ENCODE measurements at places on chromosomes 7 and 10.

GRCh38 chr7:22485189-22485588 is 14.8 kb downstream of the STEAP1B start:
- no peak for DNase-seq

- no peak for DNase-seq
These were observed at the start of gene PAOX for GRCh38 chr10:133379152-133379800. Gene PAOX, plus strand, starts transcription at chr10:133379262. Its CDS starts 55 bp downstream, at chr10:133379317.

DNA sequence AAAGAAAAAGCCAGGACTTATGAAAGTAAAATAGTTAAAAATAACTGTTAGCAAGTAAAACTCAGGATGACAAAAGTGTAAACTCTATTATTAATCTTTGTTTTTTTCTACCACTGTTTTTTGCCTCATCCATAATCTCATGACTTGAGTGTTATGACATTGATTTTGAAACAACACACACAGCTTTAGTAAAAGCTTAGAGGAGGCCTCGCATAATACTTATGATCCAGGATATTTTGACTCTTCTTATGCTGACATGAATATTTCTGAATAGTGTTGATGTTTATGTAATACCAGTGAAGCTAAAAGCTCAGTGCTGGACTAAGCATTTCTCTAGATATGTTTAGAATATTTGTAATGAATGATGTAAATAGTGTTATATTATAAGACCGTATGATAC is 10.5 kb downstream of the KAT6B start:
- DNase-seq = no peak

DNA sequence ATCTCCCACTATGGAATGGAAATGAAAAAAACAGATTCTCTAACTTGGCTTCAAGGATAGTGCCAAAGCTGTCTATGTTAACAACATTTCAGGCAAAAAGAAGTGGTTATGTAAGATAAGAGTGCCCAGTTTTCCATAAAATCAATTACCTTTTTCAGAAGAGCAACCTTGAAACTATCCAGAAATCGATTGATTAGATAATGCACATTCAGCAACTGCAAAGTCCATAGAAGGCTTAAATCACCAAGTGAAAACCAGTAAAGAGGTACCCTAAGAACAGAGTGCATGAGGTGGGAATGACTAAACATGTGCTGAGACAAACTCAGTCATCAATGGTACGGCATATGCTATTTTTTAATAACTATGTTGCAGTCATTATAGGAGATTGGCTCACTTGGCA is 71.9 kb upstream of the TNKS2 start:
- DNase-seq = no peak

DNA sequence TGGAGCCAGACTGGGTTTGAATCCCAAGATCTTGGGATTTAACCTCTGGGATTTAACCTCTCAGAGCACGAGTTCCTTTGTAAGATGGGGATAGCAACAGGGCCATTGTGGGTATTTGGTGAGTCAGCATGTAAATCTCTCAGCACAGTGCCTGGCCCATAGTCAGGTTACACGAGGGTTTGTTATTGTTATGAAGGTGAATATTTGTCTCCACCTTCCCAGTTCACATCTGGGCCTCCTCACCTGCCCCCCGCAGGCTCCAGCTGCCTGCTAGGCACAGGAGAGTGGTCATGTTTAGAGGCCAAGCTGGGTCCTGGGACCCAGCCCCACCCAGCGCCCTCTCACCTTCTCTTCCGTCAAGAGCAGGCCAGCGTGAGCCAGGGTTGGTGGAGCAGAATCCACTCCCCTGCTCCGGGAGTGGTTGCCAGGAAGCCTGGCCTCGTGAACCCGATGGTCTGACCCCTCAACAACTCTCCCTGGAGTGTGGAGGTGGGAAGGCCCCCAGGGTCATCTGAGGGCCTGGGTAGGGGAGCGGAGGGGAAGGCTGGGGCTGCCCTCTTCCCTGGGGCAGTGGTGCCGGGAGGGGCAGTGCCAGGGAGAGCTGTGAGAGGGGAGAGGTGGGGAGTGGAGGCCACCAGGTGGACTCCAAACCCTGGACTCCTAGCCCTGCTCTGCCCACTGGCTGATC is 26.0 kb downstream of the FAM241B start:
- DNase-seq = no peak

DNA sequence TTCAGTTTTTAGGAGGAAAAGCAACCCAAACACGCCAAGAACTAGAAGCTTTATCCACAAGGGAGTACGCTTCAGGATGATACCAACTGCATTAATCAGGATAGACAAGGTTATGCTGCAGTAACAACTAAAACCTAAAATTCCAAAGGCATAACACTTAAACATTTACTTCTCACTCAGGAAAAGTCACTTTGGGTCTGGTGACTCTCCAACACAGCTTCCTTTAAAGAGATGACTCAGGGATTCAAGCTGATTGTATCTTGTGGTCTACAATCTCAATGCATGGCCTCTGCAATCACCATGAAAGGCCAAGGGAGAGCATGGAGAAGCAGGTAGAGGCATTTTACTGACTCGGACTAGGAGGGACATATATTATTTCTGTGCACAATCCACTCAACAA is 315.8 kb downstream of the KCNMA1 start:
- no peak for DNase-seq

- no peak for DNase-seq
These were observed 88.0 kb downstream of the OR13A1 start for GRCh38 chr10:45227456-45227855.

DNA sequence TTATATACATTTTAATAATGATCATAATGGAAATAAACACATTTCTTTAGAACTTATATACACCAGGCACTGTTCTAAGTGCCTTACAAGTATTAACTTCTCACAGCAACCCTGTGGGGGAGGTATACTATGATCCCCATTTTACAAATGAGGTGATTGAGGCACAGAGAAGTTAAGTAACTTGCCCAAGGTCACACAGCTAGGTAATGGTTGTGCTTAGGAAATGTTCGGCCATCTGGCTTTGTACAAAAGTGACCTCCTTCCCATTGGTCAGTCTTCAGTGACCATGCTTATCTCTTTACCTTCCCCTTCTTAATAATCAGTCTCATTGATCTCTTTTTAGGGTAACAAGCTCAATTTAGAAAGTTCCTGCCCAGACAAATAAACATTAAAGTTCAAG is 158.8 kb downstream of the KIAA1217 start:
- DNase-seq = no peak

DNA sequence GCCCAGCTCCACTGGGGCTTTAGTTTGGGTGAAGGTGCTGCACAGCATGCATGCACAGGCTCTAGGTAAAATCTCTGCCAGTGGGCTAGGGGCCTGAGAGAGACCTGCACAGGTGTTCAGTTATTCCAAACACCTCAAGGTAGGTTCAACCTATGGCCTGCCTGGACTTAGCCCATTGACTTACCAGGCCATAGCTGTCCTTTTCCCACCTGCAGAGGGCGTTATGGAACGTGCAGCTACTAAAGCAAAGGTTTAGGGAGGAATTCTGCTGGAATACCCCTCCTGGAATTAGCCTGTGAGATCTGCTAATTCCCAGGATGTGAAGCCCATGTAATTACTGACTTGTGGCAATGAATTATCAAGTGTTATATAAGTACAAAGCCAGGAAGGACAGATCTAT is 3.6 kb downstream of the VWC2 start:
- DNase-seq = no peak

DNA sequence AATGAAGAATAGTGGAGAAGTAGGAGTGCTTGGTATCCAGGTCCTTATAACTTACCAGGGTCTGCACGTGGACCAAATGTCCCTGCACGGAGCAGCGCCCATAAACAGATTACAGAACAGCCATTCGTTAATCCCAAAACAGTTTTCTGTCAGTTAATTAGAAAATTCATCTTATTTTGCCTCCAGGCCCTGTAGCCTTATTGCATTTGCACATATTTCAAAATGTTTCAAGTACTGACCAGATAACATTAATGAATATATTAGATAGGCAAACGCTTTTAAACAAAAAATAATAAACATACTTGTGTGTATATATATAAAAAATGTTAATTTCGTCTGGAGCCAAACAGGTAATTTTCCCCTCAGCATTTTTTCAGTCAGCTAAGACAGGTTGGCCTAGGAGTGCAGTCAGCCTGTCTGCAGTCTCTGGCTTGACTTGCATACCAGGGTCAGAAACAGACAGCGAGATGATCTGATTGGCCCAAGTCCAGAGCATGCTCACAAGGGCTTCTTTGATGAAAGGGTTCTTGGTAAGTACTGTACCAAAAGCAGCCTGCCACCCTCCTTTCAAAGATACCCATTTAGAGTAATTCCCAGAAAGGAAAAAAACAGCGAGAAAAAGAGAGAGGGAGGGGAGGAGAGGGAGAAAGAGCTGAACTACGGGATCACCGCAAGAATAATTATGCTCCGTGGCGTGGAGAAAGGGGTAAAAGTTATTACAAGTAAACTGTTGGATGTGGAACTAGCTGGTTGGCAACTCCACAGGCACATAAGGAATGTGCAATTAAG is 194.4 kb upstream of the TCF7L2 start:
- DNase-seq = no peak

DNA sequence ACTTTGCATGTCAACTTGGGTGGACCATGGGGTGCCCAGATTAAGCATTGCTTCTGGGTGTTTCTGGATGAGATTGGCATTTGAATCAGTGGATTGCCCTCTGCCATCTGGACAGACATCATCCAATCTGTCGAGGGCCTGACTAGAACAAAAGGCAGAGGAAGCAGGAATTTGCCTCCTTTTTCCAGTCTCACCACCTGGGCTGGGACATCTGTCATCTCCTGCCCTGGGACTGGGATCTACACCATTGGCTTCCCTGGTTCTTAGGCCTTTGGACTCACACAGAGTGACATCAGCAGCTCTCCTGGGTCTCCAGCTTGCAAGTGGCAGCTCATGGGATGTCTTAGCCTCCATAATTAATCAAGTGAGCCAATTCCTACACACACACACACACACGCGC is 10.3 kb downstream of the SLC13A4 start:
- DNase-seq = no peak

DNA sequence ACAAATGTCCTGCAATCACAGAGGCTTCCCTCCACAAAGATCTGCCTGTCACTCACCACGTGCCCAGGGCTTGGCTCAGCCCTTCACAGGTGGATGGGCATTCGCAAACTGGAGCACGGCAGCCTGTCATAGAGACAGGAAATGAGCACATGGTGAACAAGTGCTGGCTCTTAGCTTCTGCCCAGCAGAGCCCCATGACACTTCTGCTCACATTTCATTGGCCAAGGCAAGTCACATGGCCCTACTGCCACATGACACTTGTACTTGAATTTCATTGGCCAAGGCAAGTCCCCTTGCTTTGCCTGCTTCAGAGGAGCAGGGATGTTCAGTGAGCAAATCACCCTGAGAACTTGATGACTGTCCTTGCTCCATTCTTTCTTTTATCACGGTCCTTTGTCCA is 110.8 kb upstream of the PPP2R2D start:
- no peak for DNase-seq

GRCh38 chr10:132351611-132352010 is 19.6 kb downstream of the LRRC27 start:
- no peak for DNase-seq

DNA sequence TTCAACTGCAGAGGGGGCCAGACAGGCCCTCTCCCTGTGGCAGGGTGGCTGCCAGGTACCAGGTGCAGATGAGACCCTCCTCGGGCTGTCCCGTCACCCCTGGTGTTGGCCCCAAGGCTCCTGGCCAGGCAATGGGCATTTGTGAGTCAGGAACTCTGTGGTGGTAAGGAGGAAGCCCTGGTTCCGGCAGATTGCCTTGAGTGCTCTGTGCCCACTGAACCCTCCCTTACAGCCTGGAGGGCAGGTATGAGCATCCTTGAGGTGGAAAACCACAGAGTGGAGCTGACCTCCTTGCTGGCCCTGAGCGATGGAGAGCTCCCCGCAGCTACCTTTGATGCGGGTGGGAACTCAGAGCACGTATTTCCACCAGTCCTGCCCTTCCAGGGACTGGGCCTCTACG is 2.0 kb downstream of the PAOX start:
- DNase-seq = no peak

DNA sequence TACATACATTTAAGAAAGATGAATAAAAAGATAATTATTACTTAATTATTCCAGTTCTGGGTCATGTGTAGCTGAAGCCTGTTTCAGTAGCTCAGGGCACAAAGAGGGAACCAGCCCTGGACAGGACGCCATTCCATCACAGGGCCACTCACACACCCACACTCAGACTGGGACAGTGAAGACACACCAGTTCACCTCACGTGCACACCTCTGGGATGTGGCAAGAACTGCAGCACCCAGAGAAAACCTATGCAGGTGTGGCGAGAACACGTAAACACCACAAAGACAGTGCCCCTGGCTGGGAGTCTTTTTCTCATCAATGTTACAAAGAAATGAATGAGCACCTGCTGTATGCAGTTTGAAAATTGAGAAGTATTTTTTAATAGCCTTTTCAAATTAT is 1.6 kb upstream of the IDI1 start:
- no peak for DNase-seq

DNA sequence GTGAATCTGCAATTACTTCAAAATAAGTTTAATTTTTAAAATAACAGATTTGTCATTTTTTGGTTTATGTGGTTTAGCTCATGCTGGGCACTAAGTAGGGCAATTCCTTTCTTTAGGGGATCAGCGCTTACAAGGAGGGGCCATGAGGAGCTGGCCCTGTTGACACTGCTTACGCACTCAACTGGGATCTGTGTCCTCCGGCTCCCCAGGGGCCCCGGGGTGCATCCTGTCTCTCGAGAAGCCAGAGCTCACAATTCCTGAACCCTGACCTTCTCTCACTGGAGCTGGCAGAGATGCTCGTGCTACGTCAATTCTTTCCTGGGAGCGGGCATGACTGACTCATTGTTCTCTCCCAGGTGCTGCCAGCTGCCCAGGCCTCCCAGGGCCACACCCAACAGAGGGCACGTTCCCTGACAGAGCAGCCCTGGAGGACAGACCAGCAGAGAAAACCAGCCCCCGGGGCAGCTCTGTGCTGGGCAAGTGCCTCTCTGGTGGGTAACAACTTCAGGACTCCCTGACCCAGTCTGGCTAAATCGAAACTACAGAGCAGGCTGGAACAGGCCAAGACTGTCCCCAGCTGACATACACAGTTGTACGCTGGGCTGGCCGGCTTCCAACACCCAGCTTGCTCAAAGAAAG is 36.8 kb downstream of the CTBP2 start:
- no peak for DNase-seq

- no peak for DNase-seq
These were observed 1.9 kb downstream of the FGF8 start for GRCh38 chr10:101773923-101774588.

GRCh38 chr7:117385363-117386109 is 41.8 kb downstream of the ASZ1 start:
- no peak for DNase-seq

Measured in non-pigmented ciliary epithelial cell (primary cell).